Stimulated activated memory B cell treated with anti-CD40 and anti-IgM and Interleukin-4, amounts not matched to agents 10 μg/mL and 1 μg/mL and 100 μg/mL, for 72 hours (primary cell): ENCODE measurements at places on chromosomes 13 and 19.

DNA sequence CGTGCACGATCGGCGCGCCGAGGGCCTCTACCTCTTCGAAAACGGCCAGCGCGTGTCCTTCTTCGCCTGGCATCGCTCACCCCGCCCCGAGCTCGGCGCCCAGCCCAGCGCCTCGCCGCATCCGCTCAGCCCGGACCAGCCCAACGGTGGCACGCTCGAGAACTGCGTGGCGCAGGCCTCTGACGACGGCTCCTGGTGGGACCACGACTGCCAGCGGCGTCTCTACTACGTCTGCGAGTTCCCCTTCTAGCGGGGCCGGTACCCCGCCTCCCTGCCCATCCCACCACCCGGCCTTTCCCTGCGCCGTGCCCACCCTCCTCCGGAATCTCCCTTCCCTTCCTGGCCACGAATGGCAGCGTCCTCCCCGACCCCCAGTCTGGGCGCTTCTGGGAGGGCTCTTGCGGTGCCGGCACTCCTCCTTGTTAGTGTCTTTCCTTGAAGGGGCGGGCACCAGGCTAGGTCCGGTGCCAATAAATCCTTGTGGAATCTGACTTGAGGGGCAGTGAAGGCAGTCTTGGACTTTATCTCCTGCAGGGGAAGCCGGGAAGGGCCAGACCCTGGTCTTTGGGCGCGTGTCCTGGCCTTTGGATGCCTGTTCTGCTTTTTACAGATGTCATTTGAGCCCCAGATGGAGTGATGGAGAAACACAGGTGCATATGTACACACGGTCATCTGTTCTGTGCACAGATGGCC is 2.2 kb downstream of the CLEC11A start:
- peak; percentile 61 for ATAC-seq

- no peak for ATAC-seq
Measured at GRCh38 chr19:17136021-17136420, 60.4 kb downstream of the MYO9B start.

- no peak for ATAC-seq
Measured at GRCh38 chr13:26895081-26895807, 134.7 kb upstream of the GPR12 start.

- ATAC-seq = no peak
Measured at GRCh38 chr13:72125561-72125960, 258.6 kb upstream of the DACH1 start.

- no peak for ATAC-seq
Measured at GRCh38 chr19:51749979-51750378, 1.7 kb downstream of the FPR1 start.

- ATAC-seq = no peak
Measured at GRCh38 chr13:26197298-26197697, 24.8 kb downstream of the RNF6 start.

GRCh38 chr13:28475916-28476725 is 18.8 kb downstream of the FLT1 start:
- ATAC-seq = no peak

DNA sequence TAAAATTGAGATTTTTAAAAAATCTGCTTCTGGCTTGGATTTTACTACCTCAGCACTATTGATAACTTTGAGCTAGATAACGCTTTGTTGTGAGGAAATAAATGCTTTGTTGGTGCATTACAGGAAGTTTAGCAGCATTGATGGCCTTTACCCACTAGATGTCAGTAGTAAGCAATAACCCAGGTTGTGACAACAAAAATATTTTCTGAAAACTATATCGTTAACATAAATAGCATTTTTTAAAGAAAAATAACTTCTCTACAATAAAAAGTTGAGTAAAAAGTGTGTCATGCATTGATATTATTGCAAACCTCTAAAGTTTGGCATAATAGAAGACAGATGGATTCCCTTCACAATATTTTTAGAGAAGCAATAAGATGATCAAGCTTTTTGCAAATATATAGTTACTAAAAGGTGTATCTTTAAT is 1246.5 kb downstream of the UQCRFS1 start:
- ATAC-seq = no peak

- ATAC-seq = no peak
Measured at GRCh38 chr19:37346091-37346490, 24.8 kb upstream of the ZNF527 start.

- peak; percentile 79 for ATAC-seq
Measured at GRCh38 chr19:33430674-33431277, 57.3 kb downstream of the CEBPG start.
